ENCODE measurements at places on chromosomes 2 and 18. TPM values are rescaled to one million over a fixed set of nuclear protein-coding genes. Genes with fewer than 3 reads are reported as not detected.

The L3MBTL4 gene
- total RNA-seq: 16.2 TPM

The CTAGE1 gene
- not detected for total RNA-seq

GRCh38 chr2:177355874-177356273 lies 36.7 kb upstream of the AGPS start:
- no peak for DNase-seq

GRCh38 chr2:3192920-3193319 lies 184.7 kb downstream of the EIPR1 start:
- no peak for DNase-seq

- no peak for DNase-seq
These were observed 57.6 kb upstream of the CABLES1 start for GRCh38 chr18:23077493-23078256.

DNA sequence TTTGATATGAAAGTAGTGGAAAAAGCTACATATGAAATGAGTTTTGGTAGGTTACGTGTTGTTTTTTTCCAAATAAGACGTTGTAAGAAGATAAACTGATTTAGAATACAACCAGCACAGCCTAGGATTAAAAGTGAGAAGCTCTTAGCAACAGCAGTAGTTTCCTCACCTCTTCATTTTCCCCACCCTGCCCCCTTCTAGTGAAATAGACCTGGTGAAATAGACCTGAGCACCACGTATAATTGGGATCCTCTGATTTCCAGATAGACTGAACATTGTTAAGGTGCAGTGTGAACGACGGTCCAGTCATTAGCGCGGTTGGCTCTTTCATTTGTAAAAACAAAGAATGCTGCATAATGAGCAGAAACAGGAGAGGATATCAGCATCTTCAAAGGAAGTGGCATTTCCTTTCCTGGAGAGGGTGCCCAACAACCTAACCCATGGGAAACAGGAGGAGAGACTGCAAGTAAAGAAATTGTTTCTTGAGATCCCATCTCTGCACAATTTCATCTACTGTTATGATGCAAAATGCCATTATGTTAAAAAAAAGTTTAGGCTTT lies 114.3 kb downstream of the FIGN start:
- DNase-seq: no peak

GRCh38 chr2:96953611-96953978 lies 32.8 kb downstream of the FAM178B start:
- no peak for DNase-seq

DNA sequence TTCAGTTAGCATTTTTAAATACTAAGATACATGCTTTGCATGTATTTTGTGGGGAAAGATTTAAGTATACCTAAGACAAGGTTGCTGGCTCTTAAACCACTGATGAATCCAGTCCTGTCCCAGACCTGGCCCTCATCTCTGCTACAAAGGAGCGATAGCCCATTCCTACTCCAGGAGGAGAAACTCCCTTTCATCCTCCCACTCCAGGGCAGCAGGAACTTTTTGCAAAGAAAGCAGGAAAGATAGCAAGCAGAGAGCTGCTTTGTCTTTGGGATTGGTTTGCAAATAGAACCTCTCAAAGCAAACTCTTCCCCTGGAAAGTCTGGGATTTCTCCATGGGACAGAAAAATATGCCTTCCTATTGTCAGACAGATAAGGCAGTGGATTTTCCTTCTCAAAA lies 43.6 kb upstream of the COPS8 start:
- no peak for DNase-seq

Measured in upper lobe of right lung (tissue), 1 donor.